ENCODE measurements at places on chromosomes 2 and 18.

DNA sequence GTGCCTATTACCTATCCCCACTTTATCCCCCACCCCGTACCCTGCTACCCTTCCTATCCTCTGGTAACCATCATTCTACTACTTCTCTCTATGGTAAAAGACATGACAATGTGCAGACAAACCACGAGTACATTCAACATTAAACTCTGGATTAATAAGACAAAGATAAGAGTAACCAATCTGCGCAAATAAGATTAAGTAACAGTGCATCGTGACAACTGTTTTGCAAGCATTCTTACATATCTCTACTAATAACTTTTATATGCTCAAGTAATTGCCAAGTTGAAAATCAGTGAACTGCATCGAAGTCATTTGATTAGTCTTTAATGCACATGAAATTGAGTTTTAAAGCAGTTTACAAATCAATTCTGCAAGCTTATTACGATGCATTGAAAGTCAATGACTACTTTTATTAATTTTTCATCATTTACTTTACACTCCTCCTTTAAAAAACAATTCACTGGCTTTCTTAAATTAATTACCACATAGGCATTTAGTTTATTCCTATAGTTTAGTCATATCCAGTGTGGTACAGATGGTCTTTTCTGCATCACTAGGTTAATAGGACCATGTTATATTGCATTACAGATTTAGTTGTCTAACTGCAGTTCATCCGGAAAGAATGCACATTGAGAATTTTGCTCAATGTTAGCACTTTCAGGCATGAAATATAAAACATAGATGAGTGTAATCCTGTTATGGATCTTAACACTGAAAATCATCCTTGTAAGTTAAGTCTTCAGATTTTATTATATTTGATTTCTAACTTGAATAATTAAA, 178.1 kb downstream of the GCA start:
- DNase-seq = no peak

- DNase-seq = peak; percentile 16
These were observed 20.3 kb downstream of the PLEK start for GRCh38 chr2:68385220-68385906.

- DNase-seq = no peak
These were observed 73.2 kb upstream of the NRP2 start for GRCh38 chr2:205609113-205609512.

DNA sequence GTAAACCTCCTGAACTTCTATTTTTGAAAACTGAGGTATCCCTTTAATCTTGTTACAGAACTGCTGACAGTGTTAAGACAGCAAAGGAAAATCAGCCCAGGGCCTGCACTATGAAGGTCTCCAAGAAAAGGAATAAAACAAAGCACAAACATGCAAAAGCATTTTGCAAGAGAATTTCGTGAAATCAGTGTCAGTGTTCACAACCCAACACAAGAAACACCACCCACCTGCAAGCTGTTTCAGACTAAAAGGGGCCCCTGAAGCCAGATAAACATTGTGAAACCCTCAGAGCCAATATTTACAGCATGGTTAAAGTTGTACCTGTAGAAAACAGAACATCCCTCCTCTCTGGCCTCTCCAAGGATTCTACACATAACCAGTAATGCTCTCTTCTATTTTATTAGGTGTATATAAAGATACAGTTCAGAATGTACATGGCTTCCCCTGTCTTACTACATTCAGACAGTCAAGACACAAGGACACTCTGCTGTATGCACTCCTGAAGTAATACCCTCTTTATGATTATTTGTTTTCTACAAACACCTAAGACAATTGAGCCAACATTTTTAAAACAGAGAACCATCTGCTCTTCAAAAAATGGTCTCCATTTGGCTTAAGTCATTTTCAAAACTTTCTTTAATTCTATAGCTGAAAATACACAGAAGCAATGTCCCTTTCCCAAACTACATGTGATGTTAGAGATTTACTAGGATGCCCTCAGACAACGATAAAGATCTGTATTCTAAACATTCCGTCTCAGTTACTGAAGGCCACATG, 149.5 kb upstream of the ZFP36L2 start:
- DNase-seq = no peak

DNA sequence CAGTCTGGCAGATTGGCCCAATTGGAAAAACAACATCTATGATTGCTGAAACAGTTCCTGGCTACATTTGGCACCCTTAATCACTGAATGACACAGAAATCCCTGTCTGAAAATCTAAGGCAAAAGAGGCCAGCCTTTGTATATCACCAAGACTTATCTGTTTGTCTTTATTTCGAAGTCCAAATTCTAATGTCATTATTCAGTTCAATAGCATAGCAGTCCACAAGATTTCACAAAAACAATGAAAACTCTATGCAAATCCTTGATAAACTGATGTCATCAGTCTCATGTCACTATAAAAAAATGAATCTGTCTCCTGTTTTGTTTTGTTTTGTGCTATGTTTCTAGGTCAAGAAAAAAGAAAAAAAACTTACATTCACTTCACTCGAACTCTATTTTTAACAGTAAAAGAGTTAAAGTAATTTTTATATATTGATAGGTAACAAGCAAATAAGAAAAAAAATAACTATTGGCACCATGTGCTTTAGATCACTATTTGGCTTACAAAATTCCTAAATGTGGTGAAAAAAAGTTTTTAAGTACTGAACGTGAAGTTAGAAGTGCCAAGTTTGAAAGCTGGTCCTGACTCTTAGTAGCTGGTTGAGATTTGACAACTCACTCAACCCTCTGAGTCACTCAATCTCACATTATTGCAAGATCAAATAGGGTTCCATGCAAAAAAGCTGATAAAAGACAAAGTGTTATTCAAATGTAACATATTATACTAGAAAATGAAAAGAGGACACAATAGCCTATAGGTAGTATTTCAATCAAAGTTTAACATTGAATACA, 359.3 kb downstream of the IRS1 start:
- DNase-seq = no peak

- DNase-seq = no peak
These were observed 484.3 kb downstream of the THSD7B start for GRCh38 chr2:137249463-137250130.

- DNase-seq = no peak
These were observed 179.7 kb upstream of the GALNT5 start for GRCh38 chr2:157077753-157078350.

- DNase-seq = no peak
These were observed 1135.1 kb upstream of the CHAC2 start for GRCh38 chr2:52632543-52632942.

DNA sequence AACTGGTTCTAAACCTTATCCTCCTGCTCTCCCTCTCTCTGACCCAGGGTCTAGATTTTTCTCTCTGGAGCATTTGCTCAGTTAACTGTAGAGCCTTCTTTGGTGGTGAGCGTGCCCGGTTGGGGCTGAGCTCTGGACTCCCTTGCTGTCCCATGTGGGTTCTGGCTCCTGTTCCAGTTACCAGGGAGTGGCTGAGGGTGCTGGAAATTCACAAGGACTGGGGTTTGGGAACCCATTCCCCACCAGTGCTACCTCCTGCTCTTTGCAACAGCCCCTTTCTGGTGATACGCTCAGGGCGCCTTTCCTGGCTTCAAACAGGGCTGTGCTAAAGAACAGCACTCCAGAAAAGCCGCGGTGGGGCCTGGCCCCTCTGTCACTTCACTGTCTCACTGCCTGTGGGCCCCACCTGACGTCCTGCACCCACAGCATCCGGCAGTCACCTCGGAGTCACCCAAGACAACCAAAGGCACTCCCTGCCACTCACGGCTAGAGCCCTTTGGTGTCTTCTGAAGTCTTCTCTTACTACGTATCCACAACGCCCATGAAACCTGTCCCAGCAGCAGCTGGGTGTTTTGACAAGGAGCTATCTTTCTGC, 41.3 kb downstream of the CAPN13 start:
- DNase-seq = no peak

DNA sequence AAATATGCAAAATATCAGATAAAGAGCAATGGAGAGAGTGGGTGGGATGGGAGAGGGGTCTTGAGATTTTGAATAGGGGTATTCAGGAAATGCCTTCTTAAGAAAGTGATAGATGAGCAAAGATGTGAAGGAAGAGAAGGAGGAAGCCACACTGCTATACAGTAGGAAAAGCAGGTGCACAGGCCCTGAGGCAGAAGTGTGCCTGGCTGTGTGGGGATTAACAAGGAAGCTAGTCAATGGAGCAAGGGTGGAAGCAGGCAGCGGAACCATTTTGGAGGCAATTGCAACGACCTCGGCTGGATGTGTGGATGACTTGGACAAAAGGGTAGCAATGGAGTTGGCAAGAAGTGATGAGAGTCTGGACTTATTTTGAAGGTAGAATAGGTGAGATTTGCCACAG, 11.0 kb upstream of the CNGA3 start:
- no peak for DNase-seq

DNA sequence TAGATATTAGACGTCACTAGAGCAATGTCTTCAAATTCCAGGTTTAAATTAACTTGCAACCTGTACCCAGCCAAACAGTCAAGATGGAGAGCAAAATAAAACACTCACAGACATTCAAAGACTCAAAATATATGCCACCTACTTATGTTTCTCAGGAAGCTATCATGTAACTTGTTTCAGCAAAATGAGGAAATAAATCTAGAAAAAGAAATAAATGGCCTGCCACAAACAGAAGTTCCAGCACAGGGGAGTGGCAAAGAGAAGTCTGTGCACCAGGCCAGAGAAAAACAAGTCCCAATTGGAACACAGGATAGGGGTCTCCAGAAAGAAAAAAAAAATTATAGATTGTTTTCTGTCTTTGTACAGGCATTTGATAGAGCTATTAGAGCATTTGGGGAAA, 96.7 kb downstream of the LRP2 start:
- no peak for DNase-seq

DNA sequence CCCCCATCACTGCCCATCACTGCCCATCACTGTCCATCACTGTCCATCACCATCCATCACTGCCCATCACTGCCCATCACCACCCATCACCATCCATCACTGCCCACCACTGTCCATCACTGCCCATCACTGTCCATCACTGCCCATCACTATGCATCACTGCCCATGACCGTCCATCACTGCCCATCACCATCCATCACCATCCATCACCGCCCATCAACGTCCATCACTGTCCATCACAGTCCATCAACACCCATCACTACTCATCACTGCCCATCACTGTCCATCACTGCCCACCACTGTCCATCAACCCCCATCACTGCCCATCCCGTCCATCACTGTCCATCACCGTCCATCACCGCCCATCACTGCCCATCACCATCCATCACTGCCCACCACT, 57.8 kb upstream of the OTOS start:
- peak; percentile 5 for DNase-seq

DNA sequence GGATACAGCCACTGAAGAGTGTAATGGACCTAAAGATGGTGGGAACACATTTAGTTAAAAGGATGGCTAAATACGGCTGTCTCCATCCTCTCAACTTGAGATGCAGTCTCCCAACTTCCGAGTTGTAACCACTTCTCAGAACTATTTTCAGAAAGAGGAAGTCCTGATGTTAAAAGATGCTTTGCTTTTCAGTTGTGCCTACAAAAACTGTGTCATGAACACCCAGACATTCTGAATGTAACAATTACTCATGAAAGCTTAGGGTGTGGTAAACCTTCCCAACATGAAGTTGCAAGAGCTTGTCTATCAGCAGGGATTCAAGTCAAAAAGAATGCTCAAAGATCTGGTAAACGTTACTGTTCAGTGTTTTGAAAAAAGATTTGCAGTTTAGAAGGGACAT, 147.9 kb downstream of the DOCK10 start:
- DNase-seq = no peak

DNA sequence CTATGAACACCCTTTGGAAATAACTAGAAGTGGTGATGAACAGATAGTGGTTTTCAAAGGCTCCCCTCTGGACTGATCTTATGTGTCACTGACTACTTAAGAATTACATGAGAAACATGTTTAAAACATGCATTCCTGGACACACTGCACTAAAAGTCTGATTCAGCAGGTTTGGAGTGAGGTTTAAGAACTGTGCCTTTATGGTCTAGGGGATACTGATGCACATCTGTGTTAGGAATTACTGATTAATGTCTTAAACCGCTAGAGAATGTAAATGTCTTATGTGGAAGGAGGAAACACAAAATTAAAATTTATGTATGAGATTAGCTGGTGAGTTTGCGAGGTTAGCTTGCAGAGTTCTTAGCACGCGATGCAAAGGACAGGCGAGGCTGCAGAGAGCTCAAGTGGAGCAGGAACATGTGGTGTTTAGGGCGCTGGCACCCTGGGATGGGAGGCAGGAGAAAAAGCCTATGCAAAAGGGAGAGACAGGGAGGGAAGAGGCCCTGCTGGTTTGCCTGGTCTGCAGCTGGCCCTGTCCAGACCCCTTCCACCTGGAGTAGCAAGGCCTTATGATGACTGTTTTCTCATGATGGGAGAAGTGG, 11.7 kb downstream of the SH3YL1 start:
- no peak for DNase-seq

DNA sequence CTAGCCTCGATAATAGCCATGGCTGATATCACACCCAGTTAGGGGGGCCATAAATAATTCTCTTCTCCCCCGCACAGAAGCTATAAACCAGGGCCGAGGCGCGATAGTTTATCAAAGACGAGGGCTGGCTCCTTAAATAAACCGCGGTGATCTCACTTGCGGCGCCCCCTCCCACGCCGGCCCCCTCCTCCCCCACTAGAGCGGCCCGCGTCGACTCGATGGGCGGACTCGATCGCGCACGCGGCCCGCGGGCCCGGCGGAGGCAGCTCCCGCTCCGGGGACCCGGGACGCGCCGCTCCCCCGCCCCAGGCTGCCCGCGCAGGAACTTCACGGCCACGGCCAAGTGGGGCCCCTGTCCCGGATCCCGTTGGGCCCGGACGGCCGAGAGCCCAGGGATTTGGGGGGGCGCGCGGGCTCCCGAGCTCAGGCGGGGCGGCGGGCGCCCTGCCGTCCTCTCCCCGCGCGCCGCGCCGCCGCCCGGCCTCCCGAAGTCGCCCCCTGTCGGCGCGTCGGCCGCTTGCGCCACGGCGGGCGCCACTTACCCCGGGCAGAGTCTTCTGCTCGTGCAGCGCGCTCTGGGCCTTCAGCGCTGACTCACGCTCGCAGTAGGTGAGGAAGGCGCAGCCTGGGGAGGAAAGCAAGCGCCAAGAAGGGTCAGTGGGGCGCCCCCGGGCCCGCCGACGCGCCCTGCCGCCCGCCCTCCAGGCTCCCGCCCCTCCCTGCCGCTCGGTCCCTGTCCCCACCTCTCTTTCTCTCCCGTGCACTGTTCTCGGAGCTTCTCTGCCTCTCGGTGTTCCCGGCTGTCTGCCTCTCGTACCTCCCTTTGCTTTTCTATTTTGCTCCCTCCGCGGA, 80.4 kb downstream of the CELF4 start:
- DNase-seq = peak; percentile 43

DNA sequence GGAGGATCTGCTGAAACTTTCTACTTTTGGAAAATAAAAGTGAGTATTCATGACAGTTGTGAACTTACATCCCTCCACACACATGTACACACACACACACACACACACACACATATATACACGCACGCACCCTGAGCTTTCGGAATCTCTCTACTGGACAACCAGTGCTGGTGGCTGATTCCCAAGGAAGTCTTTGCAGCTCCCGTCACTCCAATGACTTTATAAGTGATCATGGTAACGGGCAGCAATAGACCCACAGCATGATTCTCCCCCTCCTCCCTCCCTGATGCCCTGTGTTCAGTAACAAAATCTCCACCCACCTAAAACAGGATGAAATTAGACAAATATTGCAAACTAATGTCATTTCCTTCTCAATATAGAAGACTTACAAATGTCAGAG, 364.9 kb downstream of the IRS1 start:
- no peak for DNase-seq

GRCh38 chr2:118127250-118127649, 39.0 kb downstream of the INSIG2 start:
- no peak for DNase-seq

GRCh38 chr18:34915046-34915445, 126.2 kb upstream of the MAPRE2 start:
- no peak for DNase-seq

GRCh38 chr18:12726331-12726730, 23.5 kb downstream of the PSMG2 start:
- no peak for DNase-seq
